ENCODE measurements at places on chromosomes 2 and 18. TPM values are rescaled to one million over a fixed set of nuclear protein-coding genes. Genes with fewer than 3 reads are reported as not detected.
A peak's percentile ranks its signal among the peaks of the same experiment; 100 is the strongest.

SCG2 gene
- 0.20 TPM for total RNA-seq

DTNA gene
- 14.1 TPM for total RNA-seq

GKN1 gene
- total RNA-seq, result not detected

DYTN gene
- total RNA-seq, result not detected

ACTR2 gene
- 126 TPM for total RNA-seq

MAIP1 gene
- total RNA-seq, result 12.8 TPM

ASTL gene
- 0.30 TPM for total RNA-seq

SGPP2 gene
- total RNA-seq, result 11.2 TPM

PLGLB2 gene
- 2.2 TPM for total RNA-seq

PROC gene
- 0.39 TPM for total RNA-seq

VAMP8 gene
- total RNA-seq, result 32.4 TPM

ERMN gene
- 0.10 TPM for total RNA-seq

KLF11 gene
- 16.1 TPM for total RNA-seq

GRCh38 chr18:13431886-13432285 lies 213.3 kb downstream of the LDLRAD4 start:
- no peak for DNase-seq

DNA sequence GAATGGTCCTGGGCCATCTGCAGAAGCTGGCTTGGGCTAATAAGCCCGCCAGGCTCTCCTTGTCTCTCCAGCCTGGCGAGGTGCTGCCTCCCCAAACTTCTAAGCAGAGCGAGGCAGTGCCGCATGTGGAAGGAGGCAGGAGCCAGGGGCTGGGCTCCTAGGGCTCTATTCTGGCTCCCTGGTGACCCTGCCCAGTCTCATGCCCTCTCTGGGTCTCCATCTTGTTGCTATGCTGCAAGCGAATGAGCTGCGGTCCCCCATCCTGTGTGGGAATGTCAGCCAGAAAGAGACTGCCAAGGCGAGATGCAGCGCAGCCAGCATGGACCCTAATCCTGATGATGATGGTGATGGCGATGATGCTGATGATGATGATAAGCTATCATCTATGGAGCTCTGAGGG lies 48.7 kb downstream of the TNS1 start:
- no peak for DNase-seq

GRCh38 chr18:11372163-11372562 lies 222.8 kb upstream of the PIEZO2 start:
- no peak for DNase-seq

- no peak for DNase-seq
Measured at GRCh38 chr18:58355243-58355642, 273.6 kb downstream of the ALPK2 start.

GRCh38 chr2:168215813-168216212 lies 31.6 kb downstream of the STK39 start:
- no peak for DNase-seq

- no peak for DNase-seq
Measured at GRCh38 chr2:64402876-64403275, 51.1 kb upstream of the LGALSL start.

GRCh38 chr2:113160248-113160647 lies 13.5 kb upstream of the PSD4 start:
- no peak for DNase-seq

DNA sequence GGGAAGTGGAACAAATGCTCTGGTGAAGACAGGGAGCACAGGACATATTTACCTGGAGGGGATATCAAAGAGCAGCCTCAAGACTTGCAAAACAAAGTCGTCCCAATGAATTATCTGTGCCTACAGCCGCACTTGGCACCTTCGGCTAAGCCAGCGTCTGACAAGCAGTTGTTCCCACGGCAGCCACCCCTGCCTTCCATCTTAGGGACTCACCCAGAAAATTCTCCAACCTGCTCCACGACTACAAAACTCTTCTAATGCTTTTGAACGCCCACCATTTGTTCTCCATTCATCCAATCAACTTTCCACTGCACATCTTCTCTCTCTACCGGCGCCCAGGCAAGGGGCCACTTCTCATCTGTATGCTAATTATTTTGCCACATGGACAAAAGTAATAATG lies 7.0 kb downstream of the MYT1L start:
- DNase-seq, result no peak

- no peak for DNase-seq
Measured at GRCh38 chr2:1650085-1650872, 94.0 kb downstream of the PXDN start.

GRCh38 chr2:193929131-193929530 lies 1727.9 kb upstream of the SLC39A10 start:
- no peak for DNase-seq

- DNase-seq, result peak; percentile 92
Measured at GRCh38 chr18:13221869-13222855, 3.6 kb downstream of the LDLRAD4 start.

- no peak for DNase-seq
Measured at GRCh38 chr2:206305523-206306245, 31.2 kb downstream of the ZDBF2 start.

GRCh38 chr2:137947032-137947727 lies 17.1 kb upstream of the HNMT start:
- DNase-seq, result no peak

DNA sequence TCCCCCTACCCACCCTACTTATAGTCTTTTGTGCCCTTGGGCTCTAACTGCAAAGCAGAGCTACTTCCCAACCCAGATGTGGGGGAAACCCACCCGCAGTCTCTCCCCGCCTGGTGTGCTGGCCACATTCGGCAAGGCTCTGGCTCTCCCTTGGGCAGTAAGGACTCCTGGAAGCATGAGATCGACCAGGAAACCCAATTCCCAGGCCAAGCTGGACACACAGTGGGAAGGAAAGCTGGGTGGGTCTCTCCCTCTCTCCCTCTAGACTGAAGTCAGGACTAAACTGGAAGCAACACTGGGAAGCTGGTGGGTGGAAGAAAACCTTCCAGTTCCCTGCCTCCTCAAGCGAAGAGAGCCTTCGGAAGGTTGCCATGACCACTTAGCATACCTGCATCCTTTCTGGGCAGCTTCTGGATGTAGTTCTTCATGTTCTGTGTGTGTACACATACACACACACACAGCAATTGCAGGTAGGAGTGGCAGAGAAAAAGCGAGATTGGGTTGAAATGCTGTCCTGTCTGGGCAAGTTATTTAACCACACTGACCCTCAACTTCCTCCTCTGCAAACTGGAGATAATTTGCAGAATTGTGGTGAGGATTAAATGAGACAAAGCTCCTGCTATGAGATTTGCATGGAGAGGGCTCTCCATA lies 33.9 kb downstream of the ZBTB7C start:
- DNase-seq, result no peak

DNA sequence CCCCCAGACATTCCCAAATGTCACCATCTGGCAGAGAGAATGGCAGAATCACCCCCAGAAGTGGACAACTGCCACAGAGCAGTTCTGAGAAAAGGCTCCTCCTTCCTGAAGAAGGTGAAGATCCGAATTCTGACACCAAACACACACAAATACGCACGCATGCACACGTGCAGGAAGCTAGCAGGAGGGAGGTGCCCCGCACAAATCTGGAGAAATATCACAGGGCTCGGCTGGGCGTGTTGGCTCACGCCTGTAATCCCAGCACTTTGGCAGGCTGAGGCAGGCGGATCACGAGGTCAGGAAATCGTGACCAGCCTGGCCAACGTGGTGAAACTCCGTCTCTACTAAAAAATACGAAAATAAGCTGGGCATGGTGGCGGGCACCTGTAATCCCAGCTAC lies 38.5 kb upstream of the ATG16L1 start:
- DNase-seq, result no peak

- DNase-seq, result no peak
Measured at GRCh38 chr2:120957905-120958304, 222.2 kb downstream of the GLI2 start.

- DNase-seq, result no peak
Measured at GRCh38 chr18:63676526-63677323, 15.0 kb upstream of the SERPINB3 start.

- DNase-seq, result peak; percentile 56
Measured at GRCh38 chr2:96960153-96960961, 26.0 kb downstream of the FAM178B start.

DNA sequence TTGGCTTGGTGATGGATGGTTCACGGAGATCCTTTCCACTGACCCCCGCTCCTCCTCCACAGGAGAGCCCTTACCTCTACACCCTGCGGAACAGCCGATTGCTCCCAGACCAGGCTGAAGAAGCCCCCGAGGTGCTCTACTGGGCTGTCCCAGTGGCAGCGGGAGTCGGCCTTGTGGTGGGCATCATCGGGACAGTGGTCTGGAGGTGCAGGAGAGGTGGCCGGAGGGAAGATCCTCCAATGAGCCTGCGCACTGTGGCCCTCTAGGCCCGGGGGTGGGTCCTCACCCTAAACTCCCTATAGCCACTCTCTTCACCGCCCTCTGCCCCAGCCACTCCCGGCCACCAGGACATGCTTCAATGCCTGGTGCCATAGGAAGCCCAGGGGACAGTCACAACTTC lies 108.8 kb upstream of the PPP1CB start:
- no peak for DNase-seq

DNA sequence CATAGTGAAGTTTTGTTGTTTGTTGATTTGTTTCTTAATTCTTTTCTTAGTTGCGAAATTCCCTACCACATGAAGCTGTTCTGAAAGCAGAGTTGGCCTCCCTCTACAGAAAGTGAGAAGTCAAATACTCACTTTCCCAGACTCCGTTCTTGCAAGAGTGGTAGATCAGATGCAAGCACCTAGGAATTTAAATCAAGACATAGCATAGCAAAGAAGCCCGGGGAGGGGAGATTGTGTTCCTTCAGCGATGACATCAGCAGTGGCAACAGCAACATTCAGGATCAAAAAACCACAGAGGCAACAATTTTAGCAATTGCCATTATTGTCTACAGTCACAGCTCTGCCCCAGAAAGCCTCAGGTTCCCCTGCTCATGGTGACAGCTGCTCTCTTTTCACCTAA lies 580.0 kb downstream of the RNF144A start:
- no peak for DNase-seq

DNA sequence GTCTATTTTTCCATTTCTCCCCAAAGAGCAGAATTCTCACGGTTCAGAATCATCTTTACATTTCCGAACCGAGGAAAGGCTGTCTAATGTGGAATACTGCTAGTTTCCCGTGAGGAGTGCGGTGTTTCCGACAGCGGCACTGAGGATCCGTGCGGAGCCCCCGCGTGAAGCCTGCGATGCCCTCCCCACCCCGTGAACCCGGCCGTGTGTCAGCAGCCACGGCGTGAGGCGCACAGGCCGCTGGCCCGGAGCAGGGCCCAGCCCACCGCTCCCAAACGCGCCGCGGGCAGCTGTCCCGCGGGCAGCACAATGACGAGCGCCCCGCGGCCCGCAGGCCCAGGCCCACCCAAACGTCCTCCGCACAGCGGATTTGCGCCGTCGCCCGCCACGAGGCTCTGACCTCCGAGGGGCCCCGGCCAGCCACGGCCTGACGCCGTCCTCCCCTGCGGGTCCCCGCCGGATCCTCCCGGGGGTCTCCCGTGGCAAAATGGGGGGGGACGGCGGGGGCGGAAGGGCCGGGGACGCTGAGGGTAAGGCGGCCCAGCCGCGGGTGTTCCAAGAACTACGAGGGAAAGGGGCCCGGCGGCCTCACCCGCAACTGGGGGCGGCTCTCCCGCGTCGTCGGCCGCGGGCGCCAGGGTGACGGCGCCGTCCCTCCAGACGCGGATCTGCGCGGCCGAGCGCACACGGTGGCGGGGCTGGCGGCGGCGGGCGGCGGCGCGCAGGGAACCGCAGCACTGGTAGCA lies 796 bp downstream of the SPIRE1 start:
- DNase-seq, result no peak

DNA sequence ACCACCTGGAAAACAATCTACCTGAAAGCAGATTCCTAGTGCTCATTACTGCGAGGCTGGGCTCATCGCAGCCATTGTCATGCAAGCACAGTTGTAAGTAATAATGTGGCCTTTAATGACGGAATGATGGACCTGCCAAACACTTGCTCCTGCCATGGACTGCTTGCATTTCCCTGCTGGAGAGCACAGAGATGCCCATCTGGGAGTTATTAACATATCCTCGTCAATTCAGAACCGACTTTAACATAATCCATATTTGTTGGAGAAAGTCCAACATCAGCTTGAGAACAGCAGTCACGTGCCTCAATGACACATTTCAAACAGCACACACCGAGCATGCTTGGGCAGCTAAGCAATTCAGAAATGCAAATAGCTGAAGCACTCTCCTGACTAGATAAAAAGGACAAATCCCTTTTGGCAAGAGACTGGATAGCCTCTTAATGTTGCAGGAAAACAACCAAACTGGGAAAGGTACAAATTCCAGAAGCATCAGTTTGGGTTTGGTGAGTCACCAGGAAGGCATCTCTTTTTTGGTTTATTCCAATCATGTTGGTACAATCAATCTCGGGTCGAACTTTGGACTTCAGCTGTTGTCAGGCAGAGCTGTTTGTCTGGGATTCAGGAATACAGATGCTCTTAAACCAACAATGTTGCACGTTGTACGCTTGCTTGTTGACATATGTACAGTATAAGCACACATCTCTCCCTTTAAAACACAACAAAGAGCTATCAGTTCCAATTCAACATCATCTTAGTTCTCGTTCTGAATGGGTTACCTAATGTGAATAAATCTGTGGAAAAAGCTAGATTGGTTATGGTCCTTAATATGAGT lies 395.8 kb downstream of the LNPK start:
- DNase-seq, result peak; percentile 94

GRCh38 chr2:14567561-14567960 lies 65.0 kb upstream of the LRATD1 start:
- no peak for DNase-seq

DNA sequence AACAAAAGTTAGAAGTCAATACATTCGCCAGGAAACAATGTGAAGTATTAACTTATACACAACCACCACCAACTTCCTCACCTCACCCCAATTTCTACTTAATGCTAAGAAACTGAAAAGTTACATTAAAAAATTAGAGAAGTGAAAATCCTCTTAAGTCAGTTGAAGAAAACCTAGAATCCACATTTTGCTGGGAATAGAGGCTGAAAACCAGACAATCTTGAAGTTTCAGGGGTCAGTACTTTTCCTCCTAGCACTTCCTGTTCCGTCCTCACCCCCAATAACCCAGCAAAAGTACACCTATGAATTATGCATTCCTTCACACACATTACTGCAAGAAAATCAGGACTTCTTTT lies 6.3 kb downstream of the YES1 start:
- no peak for DNase-seq
